Effector CD8-positive, alpha-beta T cell (primary cell): ENCODE measurements at places on chromosomes 6 and 20.

DNA sequence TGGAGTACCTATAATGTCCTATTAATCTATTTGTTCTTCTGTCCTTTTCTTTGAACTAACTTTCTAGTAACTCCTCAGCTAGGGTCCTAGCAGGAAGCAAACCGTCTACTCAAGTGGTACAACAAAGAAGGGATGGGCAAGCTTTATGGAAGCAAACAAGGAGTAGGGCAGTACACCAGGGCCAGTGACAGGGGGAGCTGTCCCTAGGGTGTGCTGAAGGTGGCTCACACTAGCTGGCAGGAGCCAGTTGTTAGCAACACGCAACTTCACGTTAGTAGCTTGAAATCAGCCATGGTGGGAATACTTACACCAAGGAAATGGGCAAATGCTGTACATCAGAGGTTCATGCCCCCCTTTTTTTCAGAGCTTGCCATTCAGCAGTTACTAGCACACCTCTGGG is 74.0 kb upstream of the EYA2 start:
- DNase-seq = no peak

- no peak for DNase-seq
Observed at GRCh38 chr6:3961581-3962215, 112.5 kb downstream of the FAM50B start.

- no peak for DNase-seq
Observed at GRCh38 chr6:162922563-162923166, 194.9 kb downstream of the PACRG start.

- DNase-seq = no peak
Observed at GRCh38 chr6:115882771-115883170, 177.9 kb downstream of the FRK start.

DNA sequence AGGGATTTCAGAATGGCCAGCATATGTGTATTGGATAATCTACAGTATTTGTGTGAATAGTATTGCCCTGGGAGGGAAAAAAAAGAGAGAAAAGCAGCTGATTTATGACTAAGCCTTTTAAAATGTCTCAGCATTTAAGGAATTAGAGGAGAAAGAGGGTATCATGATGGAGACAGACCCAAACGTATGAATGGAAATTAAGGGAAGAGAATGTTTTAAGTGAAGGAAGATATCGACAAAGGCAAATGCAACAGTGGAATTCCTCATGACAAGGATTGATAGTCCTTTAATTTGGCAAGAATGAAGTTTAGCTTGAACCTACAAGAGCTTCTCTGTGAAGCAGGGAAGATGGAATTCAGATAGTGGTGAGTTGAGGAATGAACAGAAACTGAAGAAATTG is 367.3 kb upstream of the POU3F2 start:
- DNase-seq = no peak

DNA sequence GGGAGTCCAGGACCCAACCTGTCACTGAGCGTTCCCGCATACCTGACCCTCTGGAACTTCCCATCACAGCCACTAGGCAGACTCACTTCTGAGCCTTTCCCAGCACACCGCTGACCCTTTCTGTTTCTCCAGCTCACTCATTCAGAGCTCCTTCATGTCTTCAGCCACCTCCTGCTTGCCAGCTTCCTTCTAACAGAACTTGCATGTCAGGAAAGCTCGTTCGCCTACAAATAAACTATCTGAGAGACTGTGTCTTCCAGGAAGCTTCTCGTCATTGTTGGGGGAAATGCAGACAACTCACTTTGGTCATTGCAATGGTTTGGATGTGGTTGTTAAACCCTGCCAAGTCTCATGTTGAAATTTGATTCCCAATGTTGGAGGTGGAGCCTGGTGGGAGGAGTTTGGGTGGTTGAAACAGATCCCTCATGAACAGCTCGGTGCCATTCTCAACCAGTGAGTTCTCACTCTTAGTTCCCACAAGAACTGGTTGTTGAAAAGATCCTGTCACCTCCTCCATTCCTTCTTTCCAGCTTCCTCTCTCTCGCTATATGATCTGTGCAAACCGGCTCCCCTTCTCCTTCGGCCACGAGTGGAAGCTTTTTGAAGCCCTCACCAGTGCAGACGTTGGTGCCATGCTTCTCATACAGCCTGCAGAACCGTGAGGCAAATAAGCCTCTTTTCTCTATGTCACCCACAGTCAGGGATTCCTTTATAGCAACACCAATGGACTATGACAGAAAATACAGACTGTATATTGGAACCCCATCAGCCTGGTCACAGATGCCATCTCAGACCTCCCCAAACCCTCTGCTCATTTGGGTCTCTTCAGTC is 1.4 kb upstream of the MUC21 start:
- DNase-seq = no peak

DNA sequence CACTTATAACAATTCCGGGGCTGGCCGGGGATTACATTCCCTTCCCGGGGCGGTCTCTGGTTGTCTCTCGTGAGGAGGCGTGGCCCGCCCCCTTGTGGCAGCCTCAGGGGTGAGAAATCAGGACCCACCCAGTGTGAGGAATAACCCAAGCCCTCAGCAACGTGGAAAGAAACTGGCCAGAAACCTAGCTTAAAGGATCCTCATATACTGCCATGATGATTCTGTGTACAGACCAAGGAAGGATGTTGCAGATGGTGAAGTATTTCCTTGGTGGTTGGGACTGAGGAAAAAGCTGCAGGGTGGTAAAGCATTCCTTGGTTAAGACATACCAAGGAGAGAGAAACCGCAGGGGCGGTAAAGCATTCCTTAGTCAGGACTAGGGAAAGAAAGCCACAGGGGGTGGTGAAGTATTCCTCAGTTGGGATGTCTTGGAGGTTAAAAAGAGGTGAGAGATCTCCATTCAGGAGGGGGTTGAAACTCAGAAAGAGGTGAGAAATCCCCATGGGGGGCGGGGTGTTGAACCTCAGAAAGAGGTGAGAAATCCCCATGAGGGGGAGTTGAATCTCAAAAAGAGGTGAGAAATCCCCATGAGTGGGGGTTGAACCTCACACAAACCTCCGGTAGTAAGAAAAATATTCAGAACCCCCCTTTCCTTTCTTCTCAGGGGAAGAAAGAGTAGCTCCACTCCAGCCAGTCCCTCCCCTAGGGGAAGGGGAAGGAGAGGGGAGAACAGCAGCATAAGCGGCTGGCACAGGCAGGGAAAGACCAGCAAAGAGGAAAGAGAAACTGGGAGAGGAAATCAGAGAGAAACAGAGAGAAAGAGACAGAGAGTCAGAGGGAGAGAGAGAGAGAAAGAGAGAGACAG is 238.1 kb downstream of the RNGTT start:
- no peak for DNase-seq

GRCh38 chr20:18705490-18705889 is 108.1 kb upstream of the SCP2D1 start:
- DNase-seq = no peak

DNA sequence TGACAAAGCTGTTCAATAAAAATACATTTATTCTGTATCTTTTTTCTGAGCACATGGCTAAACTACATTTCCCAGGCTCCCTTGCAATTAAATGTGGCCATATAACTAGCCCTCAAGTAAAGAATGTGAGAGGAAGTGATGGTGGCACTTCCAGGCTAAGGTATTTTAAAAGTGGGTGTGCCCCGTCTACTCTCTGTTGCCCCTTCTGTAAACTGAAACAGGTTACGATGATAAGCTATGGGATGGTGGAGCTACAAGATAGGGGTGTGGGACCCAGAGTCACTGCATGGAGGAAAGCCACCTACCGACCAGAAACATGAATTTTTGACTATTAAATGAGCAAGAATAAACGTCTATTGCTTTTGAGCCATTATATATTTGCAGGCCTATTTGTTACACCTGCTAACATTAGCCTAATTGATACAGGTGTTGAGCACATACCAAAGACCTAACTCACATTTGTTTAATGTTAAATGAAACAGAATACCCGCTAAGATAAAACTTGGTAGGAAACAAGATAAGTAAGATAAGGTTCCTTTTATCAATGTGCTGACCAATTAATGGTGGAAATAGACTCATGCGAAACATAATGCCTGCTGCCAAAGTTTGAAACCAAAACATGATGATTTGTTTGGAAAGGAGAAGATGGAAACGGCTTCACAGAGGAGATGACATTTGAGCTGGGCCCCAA is 3.1 kb downstream of the FYN start:
- no peak for DNase-seq

DNA sequence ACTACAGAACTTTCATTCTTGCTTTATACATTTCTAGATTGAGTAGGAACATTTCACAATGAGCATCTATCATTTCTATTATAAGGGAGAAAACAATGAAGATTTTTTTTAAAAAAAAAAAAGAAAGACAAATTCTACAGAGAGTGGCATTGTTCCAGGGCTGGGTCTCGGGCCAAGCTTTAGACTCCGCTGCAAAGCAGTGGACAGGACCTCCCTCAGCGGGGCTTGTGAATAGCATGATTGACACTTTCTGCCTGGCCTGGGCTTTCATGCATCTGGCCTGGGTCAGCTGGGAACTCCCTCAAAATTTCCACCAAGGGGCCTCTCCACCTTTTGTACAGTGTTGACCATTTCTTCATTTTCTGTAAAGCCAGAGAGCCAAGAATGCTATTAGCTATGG is 55.8 kb upstream of the HIVEP2 start:
- no peak for DNase-seq

GRCh38 chr6:88013015-88013414 is 34.6 kb upstream of the SPACA1 start:
- no peak for DNase-seq

DNA sequence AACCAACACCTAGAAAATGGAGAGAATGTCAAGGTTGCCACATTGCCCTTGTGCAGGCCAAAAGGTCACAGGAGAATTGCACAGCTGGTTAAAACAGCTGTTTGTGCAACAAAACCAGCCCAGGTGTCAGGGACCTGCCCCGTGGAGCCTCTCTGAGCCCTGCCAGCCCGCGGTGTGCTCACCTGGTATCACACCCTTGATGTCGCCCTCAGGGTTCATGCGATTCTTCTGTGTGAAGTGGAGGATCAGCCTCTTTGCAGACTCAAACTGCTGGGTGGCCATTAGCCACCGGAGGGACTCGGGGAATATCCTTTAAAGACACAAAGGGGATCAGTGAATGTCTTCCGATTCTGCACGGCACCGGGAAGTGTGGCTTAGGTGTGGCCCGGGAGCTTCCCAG is 39.2 kb downstream of the PSMG4 start:
- DNase-seq = no peak

GRCh38 chr20:4829514-4830215 is 108.0 kb downstream of the PRND start:
- no peak for DNase-seq

GRCh38 chr6:14734052-14734415 is 511.8 kb upstream of the JARID2 start:
- DNase-seq = no peak

GRCh38 chr20:22268675-22269074 is 315.7 kb downstream of the FOXA2 start:
- no peak for DNase-seq

- DNase-seq = no peak
Observed at GRCh38 chr6:27608916-27609883, 136.3 kb upstream of the ZNF184 start.

DNA sequence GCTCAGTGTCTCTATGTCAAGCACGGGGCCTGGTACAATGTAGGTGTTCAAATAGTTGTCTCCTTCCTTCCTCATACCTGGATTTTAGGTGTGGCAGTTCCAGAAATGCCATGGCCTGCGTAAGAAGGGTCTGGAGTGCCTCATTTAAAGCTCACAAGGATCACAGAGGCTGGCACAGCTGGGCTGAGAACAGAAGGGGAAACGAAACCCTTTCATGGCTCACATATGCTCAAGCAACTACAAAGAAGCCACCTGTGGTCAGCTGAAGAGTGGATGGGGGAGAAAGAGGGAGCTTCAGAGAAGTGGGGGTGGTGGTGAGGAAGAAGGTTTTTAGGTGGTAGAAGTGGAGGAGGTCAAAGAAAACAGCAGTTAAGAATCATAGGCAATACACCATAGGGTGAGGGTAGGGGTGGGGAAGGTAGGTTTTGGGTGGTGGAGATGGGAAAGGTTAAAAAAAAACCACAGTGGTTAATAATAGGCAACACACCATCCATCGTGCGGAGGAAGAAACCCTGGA is 17.0 kb upstream of the TOP1 start:
- DNase-seq = no peak

GRCh38 chr6:121439475-121439874 is 4.0 kb downstream of the GJA1 start:
- no peak for DNase-seq

GRCh38 chr6:91681296-91681695 is 1094.4 kb upstream of the MAP3K7 start:
- no peak for DNase-seq

- DNase-seq = no peak
Observed at GRCh38 chr6:149813351-149813750, 50.8 kb downstream of the LRP11 start.

- no peak for DNase-seq
Observed at GRCh38 chr6:107329063-107329860, 130.1 kb downstream of the PDSS2 start.

GRCh38 chr6:116876635-116877611 is at the start of gene RFX6:
RFX6 (plus strand) TSS chr6:116877242; CDS start chr6:116877276, 34 bp downstream.
- no peak for DNase-seq

GRCh38 chr6:20109526-20109925 is 102.7 kb downstream of the MBOAT1 start:
- no peak for DNase-seq

DNA sequence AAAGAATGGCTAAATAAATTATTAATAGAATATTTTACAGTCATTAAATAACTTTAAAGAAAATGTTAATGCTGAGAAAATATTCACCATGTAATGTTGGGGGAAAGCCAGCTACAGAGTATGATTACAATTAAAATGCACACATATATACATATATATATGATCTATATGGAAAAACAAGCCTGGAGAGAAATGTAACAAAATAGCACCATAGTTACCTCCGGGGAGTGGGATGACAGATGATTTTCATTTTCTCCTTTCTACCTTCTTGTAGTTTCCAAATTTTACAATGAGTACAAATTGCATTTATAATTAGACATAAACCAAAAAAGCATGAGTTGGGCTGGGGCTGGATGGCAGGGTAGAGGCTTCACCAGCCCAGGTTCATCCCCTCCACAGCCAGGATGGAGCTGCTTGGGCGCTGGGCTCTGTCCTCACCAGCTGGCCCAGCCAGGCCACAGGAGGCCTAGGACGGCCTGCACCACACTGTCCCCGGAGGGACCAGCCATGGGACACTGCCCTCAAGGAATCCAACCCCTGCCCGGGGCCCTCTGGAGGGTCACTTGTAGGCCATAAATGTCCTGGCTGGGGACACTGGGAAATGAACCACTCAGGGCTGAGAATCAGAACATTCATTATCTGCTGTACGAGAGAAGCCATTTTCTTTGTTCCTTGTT is 10.3 kb downstream of the C20orf203 start:
- DNase-seq = no peak

DNA sequence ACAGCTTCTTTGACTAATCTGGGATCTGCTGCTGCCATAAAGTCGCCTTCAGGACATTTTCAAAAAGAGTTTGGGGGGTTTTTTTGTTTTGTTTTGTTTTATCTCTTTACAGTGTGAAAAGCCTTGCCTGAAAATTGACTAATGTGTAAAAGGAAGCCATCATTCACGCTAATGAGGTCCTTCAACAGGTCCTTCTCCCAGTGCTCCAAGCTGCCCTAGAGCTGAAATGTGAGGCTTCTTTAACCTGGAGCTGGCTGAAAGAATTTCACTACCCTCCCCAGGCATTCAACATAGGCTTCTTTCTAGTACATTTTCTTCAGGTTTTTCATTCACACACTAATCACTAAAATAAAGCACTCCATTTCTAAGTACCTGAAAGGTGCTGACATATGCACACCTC is 145.1 kb upstream of the PRDM1 start:
- DNase-seq = no peak
